ENCODE measurements at places on chromosomes 5 and 9. TPM values are rescaled to one million over a fixed set of nuclear protein-coding genes. Genes with fewer than 3 reads are reported as not detected.

DNA sequence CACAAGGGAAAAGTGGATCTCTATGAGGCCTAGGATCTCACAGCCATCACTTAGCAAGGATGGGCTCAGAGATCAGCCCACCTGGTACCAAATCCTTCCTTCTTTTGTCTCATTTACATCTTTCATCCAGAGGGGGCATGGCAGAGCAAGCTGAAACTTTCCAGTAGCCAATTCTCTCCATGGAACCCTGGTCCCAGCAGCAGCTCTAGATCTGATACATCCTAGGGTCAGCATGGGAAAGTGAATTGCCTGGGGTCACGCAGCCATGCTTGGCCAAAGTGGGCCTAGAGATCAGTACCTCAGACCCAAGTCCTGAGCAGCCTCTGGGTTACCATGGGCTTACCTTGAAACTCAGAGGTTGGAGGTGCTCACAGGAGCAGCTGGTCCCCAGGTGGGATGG, 170.5 kb downstream of the GABBR2 start:
- no peak overlapping the region for H3K27ac ChIP-seq
- H3K4me3 ChIP-seq: no peak overlapping the region
- H3K27me3 ChIP-seq: peaks cover 16% of the 10 kb centered on the region
- ATAC-seq: no peak
- H3K36me3 ChIP-seq: no peaks in the 10 kb centered on the region

DNA sequence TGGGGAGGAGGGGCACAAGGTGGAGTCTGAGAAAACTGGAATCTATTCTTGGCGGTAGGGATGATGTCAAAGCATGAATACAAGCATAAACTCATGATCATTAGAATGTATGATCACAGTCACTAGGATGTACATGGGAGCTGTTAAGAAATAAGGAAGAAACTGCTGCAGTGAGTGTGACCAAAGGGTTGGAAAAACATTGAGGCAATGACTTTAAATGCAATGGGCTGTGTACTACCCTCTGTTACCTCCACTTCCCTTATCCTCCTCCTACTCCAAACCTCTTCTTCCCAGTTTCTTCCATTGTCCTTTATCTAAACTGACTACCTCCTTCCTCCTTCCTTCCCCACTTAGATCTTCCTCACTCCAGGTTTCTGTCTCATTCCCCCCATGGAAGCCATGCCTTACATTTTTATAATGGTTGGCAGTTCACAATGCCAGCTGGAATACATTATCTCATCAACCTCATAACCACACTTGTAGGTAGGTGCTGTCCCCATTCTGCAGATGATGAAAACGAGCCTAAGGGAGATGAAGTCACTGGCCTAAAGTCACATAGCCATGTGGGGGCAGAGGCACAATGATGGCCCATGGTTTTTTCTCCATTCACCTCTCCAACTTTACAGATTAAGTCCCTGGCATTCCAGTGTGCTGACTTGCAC, 21.9 kb upstream of the TNFSF15 start:
- H3K36me3 ChIP-seq: no peaks in the 10 kb centered on the region
- H3K4me3 ChIP-seq: no peak overlapping the region
- ATAC-seq: no peak
- H3K27ac ChIP-seq: no peak overlapping the region
- no peaks in the 10 kb centered on the region for H3K4me1 ChIP-seq

Gene SOWAHA
- total RNA-seq: 0.87 TPM

DNA sequence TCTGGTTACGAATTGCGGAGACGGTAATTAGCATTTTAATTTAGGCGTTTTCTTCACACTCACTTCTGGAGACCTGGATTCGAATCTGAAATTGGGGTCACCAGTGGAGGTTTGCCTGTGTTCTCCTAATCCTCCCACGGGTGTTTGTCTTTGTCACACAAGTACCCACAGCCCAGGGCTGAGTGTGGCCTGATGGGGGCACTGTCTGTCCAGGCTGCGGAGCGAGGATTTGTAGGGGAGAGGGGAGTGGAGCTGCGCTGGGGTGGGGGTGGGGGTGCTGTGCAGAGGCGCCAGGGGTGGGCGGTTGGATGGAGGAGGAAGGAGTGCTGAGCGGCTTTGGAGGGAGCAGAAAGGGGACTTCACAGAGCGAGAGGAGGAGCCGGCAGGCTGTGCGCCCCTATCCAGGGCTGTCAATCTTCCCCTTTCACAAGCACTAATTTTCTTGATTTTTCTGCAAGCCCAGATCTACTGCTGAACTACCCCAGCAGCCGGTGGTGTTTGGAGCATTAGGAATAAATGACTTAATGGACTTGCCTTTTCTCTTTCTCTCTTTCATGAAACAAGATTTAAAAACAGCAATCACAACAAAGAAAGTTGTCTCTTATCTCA, 53.1 kb downstream of the TSPAN17 start:
- H3K27ac ChIP-seq: no peak overlapping the region
- no peak overlapping the region for H3K4me3 ChIP-seq
- peaks cover 99% of the 10 kb centered on the region for H3K27me3 ChIP-seq
- ATAC-seq: no peak
- H3K4me1 ChIP-seq: no peaks in the 10 kb centered on the region

- no peaks in the 10 kb centered on the region for H3K27me3 ChIP-seq
- H3K4me1 ChIP-seq: no peaks in the 10 kb centered on the region
- H3K27ac ChIP-seq: no peak overlapping the region
- H3K36me3 ChIP-seq: no peaks in the 10 kb centered on the region
- no peak for ATAC-seq
These were observed 305.5 kb downstream of the DMRT2 start for GRCh38 chr9:1355656-1356055.

GRCh38 chr5:112907166-112907631, 14.8 kb downstream of the REEP5 start:
- no peak for ATAC-seq
- no peak overlapping the region for H3K27ac ChIP-seq
- no peak overlapping the region for H3K4me3 ChIP-seq
- H3K4me1 ChIP-seq: no peaks in the 10 kb centered on the region

- H3K4me1 ChIP-seq: no peaks in the 10 kb centered on the region
- no peaks in the 10 kb centered on the region for H3K36me3 ChIP-seq
- H3K27me3 ChIP-seq: no peaks in the 10 kb centered on the region
- no peak overlapping the region for H3K27ac ChIP-seq
These were observed 79.4 kb downstream of the AUH start for GRCh38 chr9:91282292-91282691.

DNA sequence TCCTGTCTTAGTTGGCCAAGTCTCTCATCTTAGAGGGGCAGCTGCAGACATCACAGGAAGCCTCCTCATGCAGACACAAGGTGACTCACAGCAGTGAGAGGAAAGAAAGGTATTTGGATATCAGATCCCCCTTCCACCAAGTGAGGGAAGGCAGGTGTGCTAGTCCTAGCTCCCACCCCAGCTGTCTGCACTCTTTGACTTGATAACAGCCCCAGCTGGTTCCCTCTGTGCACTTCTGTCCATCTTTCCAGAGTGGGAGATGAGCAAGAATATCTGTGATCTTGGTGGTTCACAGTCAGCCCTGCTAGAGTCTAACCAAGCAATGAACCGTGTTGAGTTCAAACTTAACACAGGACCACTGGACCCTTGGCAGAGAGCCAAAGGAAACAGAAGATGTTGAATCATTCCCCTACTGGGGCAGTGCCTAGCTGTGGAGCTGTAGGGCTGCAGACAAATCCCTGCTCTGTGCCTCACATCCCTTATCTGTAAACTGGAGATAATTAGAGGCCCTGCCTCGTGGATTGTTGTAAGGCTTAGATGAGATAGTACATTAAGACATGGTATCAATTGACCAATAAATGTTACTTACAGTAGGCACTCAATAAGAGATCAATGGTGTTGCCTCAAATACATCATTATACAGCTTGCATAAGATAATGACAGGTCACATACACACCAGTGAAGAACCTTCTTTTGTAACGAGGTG, 39.1 kb downstream of the SH3RF2 start:
- no peak for ATAC-seq
- H3K36me3 ChIP-seq: no peaks in the 10 kb centered on the region
- H3K27me3 ChIP-seq: no peaks in the 10 kb centered on the region
- H3K27ac ChIP-seq: no peak overlapping the region
- no peak overlapping the region for H3K4me3 ChIP-seq
- no peaks in the 10 kb centered on the region for H3K4me1 ChIP-seq

DNA sequence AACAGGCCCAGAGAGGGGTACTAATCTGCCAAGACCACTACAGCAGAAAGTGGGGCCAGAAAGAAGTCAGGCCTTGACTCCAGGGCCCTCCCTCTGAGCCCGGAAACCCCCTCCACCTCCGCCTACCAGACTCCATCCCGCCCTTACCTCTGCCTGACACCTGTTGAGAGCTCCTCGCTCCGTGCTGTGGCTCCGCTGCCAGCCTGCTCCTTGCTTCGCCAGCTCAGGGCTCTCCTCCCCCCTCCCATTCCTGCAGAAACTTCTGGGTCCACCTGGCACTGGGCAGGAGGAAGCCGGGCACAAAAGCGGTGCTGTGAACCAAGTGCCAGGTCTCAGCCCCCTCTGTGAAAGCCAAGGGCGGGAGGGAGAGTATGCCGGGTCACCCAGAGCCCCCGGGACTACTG, 6.4 kb upstream of the ST6GALNAC6 start:
- peaks cover 27% of the 10 kb centered on the region for H3K36me3 ChIP-seq
- ATAC-seq: no peak
- peak overlapping the region; percentile 72 for H3K27ac ChIP-seq
- peaks cover 57% of the 10 kb centered on the region for H3K4me1 ChIP-seq

GRCh38 chr5:79235261-79235633, 684 bp upstream of the JMY start:
- ATAC-seq: no peak
- no peaks in the 10 kb centered on the region for H3K36me3 ChIP-seq
- H3K27ac ChIP-seq: peak overlapping the region; percentile 97
- no peaks in the 10 kb centered on the region for H3K27me3 ChIP-seq

DNA sequence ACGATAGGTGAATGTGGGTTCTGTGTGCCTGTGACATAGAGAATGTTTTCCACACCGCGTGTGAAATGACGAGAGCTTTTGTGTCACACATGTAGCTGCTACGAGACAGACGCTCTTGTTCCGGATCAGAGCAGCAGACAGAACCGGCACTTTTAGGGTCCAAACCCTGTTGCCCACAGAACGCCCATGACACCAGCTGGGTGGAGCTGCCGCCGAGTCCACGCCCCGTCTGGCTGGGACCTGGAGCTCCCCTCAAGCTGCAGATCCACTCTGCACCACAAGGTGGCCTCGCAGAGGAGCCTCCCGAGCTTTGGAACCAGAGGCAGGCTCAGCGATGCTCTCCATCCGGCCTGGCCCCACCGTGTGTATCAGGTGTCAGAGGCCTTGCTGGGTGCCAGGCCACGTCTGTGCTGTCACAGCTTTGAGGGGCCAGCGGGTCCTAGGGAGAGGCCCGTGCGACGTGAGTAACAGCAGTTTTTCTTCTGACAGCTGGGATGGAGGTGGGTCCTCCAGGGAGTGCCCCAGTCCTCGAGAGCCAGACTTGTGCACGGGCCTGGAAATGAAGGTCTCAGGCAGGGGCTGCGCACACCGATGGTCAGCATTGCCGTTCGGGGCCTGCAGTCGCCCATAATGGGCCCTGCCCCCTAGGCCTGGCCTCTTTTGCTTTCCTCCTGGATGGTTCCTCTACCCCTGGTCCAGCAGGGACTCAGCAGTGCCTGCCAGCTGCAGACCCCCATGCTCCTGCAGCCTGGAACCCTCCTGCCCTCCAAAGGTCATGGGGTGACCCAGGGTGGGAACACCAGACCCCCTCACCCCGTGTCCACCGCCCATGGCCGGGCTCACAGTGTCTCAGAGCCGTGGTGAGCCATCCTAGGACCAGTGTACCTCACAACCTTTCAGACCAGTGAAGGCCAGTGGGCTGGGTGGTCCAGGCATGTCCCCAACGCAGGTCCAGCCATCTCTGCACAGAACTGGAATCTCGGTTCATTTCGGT, 2.5 kb upstream of the LRRC14B start:
- no peak overlapping the region for H3K27ac ChIP-seq
- H3K4me3 ChIP-seq: peak overlapping the region; percentile 39
- H3K27me3 ChIP-seq: peaks cover 24% of the 10 kb centered on the region
- peak; percentile 87 for ATAC-seq
- H3K4me1 ChIP-seq: no peaks in the 10 kb centered on the region

Gene COL15A1
- total RNA-seq: 85.1 TPM

GRCh38 chr9:33249087-33249658, 9.2 kb downstream of the SPINK4 start:
- H3K27me3 ChIP-seq: no peaks in the 10 kb centered on the region
- no peak overlapping the region for H3K27ac ChIP-seq
- H3K4me1 ChIP-seq: no peaks in the 10 kb centered on the region
- no peak for ATAC-seq

Gene ORM2
- not detected for total RNA-seq

- no peak overlapping the region for H3K27ac ChIP-seq
- no peak for ATAC-seq
- H3K36me3 ChIP-seq: no peaks in the 10 kb centered on the region
- no peaks in the 10 kb centered on the region for H3K4me1 ChIP-seq
These were observed 157.5 kb upstream of the HAPLN1 start for GRCh38 chr5:83877911-83878706.

- no peaks in the 10 kb centered on the region for H3K36me3 ChIP-seq
- no peak for ATAC-seq
- H3K27ac ChIP-seq: peak overlapping the region; percentile 52
- H3K4me3 ChIP-seq: no peak overlapping the region
- peaks cover 16% of the 10 kb centered on the region for H3K4me1 ChIP-seq
These were observed 185.0 kb downstream of the GLIS3 start for GRCh38 chr9:4114569-4115505.

Gene MSX2
- total RNA-seq: 0.81 TPM

DNA sequence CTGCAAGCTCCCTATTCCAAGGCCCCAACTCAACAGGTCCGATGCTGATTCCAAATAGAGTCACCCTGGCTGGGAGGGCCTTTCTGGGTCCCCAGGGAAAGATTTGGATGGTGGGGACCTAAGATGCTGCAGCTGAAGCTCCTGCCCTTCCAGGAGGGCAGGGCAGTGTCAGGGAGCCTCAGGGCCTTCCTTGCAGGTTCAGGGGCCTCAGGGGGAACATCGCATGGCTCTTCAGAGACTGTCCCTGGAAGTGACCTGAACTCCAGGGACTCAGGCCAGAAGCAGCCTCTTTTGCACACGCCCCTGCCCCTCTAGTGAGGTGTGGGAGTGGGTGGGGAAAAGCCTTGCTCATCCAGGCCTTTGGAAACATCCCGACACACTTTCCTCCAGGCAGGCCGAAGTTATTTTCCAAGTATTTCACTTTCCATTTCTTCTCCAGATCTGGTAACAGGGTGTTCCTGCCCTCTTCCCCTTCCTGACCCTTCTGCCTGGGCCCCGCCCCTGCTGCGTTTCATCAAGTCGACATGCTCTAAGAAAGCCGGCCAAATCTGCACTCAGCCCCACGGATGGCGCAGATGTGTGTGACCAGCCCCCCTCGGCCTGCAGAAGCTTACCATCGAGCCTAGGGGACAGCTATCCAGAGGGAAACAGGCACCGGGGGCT, 159.5 kb downstream of the FGF18 start:
- peak overlapping the region; percentile 65 for H3K27ac ChIP-seq
- H3K4me3 ChIP-seq: no peak overlapping the region
- H3K27me3 ChIP-seq: peaks cover 9% of the 10 kb centered on the region
- peak; percentile 57 for ATAC-seq
- no peaks in the 10 kb centered on the region for H3K36me3 ChIP-seq

GRCh38 chr9:123309611-123310010, 41.2 kb upstream of the STRBP start:
- no peak overlapping the region for H3K27ac ChIP-seq
- H3K36me3 ChIP-seq: no peaks in the 10 kb centered on the region
- no peaks in the 10 kb centered on the region for H3K4me1 ChIP-seq
- no peak overlapping the region for H3K4me3 ChIP-seq

GRCh38 chr5:142245786-142246185, 79.0 kb downstream of the SPRY4 start:
- no peak overlapping the region for H3K4me3 ChIP-seq
- H3K36me3 ChIP-seq: no peaks in the 10 kb centered on the region
- peaks cover 28% of the 10 kb centered on the region for H3K4me1 ChIP-seq
